ENCODE measurements at places on chromosomes 7 and 10.

DNA sequence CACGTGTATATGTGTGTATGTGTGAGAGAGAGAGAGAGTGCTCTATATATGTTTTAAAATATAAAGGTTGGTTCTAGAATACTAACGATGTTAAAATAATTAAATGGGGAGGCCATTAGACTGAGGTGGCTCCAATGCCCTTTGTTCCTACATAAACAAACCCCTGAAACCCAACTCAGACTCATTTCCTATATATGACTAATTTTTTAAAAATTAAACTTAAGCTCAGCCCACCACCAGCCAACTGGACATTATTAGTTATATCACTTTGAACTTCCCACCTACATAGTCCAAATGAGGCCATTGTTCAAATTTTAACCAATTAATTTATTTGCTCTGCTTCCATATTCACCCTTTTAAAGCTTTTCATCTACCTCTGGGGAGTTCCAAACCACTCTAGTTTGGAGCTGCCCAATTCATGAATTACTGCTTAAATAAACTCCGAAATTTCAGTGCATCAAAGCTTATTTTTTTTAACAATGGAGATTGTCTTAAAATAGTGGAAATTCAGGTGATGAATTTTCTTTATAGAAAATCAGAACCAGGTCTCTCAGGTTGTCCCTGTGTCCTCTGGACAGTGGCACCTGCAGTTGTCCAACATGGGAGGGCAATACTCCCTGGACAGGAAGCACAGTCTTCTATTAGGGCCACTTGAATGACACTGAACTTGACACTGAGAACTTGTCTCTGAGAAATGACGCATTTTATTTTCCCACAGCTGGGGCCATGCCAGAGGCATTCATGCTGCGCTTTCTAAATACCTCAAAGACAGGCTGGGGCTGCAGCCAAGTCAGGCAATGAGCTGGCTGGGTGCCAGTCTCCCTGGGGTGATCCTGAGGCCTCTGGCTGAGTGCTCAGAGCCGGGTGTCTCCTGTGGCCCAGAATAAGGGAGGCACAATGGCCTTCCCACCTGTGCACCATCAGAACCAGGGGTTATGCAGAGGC is 109.5 kb upstream of the TMEM72 start:
- no peak for DNase-seq

- no peak for DNase-seq
Observed at GRCh38 chr7:25358926-25359325, 130.6 kb upstream of the NPVF start.

DNA sequence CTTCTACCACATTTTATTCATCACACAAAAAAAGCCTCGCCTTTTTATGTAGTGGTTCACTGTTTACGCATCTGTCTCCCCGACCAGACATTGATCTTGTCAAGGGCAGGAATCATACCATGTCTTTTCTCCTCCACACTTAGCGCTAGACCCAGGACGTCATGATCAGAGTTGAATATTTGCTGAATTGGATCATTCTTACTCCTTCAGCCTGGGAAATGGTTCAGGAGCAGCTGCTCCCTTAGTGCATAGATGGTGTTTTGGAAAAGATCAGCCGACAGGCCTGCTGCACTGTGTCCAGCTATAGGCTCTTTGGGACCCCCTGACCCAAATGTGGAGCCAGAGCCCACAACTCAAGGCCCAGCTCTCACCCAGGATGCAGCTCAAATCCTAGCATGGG is 249.1 kb upstream of the TMEM72 start:
- DNase-seq = no peak

DNA sequence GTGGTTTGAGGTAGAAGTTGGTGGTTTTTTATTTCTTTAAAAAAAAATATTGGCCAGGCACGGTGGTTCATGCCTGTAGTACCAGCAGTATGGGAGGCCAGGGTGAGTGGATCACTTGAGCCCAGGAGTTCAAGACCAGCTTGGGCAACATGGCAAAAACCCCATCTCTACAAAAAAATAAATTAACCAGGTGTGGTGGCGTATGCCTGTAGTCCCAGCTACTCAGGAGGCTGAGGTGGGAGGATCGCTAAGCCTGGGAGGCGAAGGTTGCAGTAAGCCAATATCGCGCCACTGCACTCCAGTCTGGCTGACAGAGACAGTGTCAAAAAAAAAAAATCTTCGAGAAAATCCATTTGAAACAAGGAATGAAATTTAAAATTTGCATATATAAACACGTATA is 1.1 kb downstream of the IL2RA start:
- no peak for DNase-seq

GRCh38 chr10:70843333-70843732 is 27.6 kb downstream of the SGPL1 start:
- no peak for DNase-seq

GRCh38 chr7:84801396-84801795 is 385.5 kb downstream of the SEMA3D start:
- DNase-seq = no peak

GRCh38 chr10:60003651-60004523 is 97.5 kb upstream of the CCDC6 start:
- no peak for DNase-seq

DNA sequence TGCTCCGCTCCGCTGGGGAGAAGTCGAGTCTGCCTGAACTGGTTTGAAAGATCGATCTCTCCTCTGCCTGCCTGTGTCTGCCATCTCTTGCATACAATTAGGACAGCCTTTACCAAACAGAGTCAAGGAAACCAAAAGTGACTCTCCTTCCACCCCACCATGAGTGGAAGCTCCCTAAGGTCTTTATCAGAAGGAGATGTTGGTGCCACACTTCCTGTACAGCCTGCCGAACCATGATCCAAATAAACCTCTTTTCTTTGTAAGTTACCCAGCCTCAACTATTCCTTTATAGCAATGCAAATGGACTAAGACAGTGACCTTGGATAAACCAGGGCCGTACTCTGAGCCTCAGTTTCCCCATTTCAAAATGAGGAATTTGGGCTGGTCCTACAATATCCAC is 106.3 kb upstream of the GDF10 start:
- no peak for DNase-seq

DNA sequence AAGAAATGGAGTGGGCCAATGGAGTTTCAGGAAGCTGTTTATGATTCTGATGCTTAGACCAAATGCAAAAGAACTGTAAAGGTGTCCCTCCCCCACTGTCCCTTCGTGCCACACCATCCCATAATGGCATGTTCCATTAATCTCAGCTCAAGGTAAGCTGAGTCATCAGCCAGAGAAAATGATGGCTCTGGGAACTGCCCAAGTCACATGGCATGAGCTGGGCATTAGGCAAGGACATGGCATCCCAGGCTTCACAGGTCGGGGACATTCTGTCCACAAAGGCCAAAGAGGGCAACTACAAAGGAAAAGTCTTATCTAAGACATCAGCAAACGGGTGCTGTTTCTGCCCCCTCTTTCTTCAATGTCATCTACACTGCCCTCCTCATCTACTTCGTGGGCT is 44.9 kb downstream of the DLG5 start:
- no peak for DNase-seq

DNA sequence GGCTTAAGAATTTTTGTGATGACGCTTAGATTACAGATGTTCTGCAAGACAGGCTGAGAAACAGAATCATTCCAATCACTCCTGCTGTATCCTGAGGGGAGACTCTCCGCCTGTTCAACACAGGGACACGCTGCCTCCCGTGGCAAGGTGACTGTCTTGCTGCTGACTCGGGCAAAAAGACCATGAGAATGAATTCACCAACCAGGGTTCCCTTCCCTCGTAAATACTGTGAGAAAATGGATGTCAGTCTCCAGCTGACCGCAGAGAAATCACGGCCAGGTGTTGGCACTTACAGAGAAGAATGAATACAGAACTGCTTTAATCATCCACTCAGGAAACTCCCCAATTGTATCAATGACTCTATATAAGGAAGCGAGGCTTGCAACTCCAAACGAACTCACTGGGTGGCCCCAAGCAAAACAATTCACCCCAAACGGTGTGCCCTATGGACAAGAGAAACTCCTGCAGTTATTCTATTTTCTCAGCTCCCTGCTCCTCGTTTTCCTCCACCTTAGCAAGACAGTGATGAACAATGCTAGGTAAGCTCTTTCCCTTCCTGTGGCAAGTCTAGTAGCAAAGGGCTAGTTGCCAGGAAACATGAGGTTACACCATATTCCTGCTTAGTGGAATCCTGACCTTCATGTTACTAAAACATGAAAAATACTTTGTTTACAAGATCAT is 22.8 kb downstream of the GNA12 start:
- DNase-seq = no peak

DNA sequence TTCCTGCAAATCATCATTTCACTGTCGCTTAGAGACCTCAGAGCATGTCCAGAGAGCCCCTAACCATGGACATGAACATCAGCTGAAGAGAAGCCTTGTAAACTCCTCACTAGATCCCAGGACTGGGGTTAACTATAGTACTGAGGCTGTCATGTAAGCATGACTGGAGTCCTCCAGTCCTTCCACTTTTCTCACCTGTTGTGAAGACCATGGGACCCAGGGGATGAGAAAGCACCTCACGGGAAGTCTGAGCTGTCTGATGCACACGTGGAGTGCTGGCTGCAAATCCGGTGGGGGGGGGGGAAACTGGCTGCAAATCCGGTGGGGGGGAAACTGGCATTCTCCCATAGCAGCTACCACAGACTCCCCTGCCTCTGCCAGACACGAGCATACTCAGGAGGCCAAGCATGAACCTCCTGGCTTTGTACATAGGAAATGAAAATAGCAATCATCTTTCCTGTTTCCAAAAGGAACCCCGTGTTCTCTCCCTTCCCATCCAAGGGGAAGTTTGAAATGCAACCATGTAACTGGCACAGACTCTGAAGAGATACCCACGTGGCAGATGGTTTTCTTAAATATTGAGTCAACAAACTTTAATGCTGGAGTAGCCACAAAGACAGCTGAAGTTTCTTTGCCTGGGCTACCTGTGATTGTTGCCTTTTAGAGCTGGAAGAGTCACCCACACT is 261.4 kb downstream of the ZMYND11 start:
- DNase-seq = no peak

GRCh38 chr10:86025509-86025908 is 341.1 kb downstream of the GRID1 start:
- no peak for DNase-seq

DNA sequence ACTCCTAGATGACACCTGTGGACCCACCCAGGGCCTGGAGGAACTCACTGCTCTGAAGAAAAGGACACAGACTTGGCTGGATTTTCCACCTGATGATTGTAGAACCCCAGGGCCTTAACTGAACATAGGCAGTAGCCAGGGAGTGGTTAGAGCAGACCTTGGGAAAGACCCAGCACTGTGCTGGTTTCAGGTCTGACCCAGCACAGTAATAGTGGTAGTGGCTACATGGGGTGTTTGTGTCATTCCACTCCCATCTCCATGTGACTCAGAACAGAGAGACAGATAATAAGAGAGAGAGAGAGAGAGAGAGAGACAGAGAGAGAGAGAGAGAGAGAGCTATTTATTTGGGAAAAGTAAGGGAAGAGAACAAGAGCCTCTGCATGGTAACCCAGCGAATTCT is 239.1 kb upstream of the MEOX2 start:
- no peak for DNase-seq

DNA sequence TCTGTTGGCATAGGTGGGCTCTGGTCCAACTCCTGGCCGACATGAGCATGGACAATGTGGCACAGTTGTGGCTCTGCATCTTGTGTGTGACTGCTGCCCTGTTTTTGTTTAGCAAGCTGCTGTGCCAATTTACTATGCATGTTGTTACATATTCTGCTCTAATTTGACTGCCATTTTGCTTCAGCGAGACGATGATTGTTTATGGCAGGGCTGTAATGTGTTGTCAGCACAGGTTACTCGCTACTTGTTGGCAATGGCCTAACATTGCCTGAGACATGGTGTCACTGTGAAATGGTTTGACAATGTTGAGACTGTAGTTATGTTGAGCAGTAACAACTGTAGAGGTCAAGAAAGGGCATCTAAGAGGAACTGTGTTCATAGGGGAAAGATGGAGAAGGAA is 659.6 kb downstream of the AUTS2 start:
- no peak for DNase-seq

- no peak for DNase-seq
Observed at GRCh38 chr10:111298031-111298430, 221.2 kb downstream of the ADRA2A start.

DNA sequence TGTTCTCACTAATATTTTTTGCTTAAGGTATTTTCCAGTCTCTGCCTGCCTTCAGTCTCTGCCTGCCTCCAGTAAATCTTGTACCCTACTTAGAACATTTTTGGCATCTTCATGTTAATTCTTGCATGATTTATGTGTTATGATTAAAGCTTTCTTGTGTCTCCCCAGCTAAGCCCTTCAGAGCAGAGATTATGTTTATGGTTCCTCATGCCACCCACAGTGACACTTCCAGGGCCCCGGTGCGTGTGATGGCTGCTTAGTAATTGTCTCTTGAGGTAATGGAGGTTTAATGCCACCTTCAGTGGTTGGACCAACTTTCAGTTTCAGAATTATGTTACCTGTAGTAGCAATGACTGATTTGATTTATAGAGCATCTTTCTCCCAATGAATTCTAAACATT is 70.6 kb upstream of the MET start:
- no peak for DNase-seq

DNA sequence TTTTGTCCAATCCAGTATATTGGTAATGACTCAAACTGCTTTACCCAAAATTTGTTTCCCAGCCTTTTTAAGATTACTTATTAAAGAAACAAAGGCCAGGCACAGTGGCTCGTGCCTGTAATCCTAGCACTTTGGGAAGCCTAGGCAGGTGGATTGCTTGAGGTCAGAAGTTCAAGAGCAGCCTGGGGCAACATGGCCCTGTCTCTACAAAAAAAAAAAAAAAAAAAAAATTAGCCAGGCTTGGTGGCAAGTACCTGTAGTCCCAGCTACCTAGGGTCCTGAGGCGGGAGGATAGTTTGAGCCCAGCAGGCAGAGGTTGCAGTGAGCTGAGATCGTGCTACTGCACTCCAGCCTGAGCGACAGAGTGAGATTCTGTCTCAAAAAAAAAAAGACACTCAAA is 7.0 kb upstream of the ARHGAP12 start:
- DNase-seq = no peak

- no peak for DNase-seq
Observed at GRCh38 chr10:69864321-69864720, 62.6 kb downstream of the COL13A1 start.

- no peak for DNase-seq
Observed at GRCh38 chr7:154978017-154978416, 24.9 kb downstream of the PAXIP1 start.

DNA sequence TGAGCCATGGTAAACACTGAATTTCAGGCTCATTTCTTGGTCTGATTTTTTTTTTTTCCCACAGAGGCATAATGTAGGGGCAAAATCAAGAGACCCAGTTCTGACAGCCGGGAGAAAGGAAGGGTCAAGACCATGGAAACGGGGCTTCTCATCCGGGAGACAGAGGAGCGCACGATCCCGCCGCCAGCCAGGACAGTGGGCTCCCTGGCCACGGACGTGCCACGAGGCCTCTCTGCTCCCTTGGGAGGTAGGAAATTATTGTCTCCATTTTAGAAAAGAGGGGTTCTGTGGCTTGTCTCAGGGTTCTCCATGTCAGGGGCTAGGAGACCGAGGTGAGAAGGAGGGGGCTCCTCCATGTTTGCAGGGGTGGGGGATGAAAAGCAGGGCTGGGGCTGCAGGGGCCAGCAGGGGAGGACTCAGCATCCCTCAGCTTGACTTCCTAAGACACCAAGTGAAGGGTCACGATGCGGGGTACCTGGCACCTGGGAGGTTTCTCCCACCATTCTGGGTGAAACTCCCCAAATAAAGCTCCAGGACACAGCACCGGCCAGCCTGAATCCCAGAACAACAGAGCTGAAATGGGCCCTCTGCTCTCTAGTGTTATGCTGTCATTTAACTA is 37.6 kb downstream of the PPIF start:
- DNase-seq = no peak
